ENCODE measurements at places on chromosomes 7 and 10. TPM values are rescaled to one million over a fixed set of nuclear protein-coding genes. Genes with fewer than 3 reads are reported as not detected.

Gene TMEM130
- total RNA-seq = not detected

Gene MMRN2
- total RNA-seq = 31.3 TPM

Gene CALML5
- not detected for total RNA-seq

Gene GFRA1
- 6.7 TPM for total RNA-seq

Gene PKD2L1
- total RNA-seq = not detected

Gene PAPOLB
- 0.05 TPM for total RNA-seq

Gene WBP1L
- total RNA-seq = 22.4 TPM

Gene PDCD4
- 82.4 TPM for total RNA-seq

Gene AGR2
- total RNA-seq = not detected

Gene PTF1A
- not detected for total RNA-seq

Gene EGFR
- 11.2 TPM for total RNA-seq

Gene DUS4L
- 6.6 TPM for total RNA-seq

Gene C10orf95
- total RNA-seq = not detected

Gene C10orf62
- 0.35 TPM for total RNA-seq

Gene SMC3
- 24.3 TPM for total RNA-seq

Gene OR2A5
- total RNA-seq = not detected

Gene LEP
- 0.42 TPM for total RNA-seq

Gene VGF
- total RNA-seq = not detected

Gene GPR37
- total RNA-seq = not detected

Gene PIK3CG
- total RNA-seq = 2.3 TPM

Gene CPA4
- 0.77 TPM for total RNA-seq

Gene TRIM24
- total RNA-seq = 18.8 TPM

Gene TMEM270
- not detected for total RNA-seq

Gene ZNF488
- total RNA-seq = not detected

Gene OR2A12
- not detected for total RNA-seq

Gene TFEC
- 2.0 TPM for total RNA-seq

Data from left ventricle myocardium superior (tissue), 1 donor.